Motor neuron (in vitro differentiated cells): ENCODE measurements at places on chromosomes 5 and 9. TPM values are rescaled to one million over a fixed set of nuclear protein-coding genes. Genes with fewer than 3 reads are reported as not detected.

ACER2 gene
- 1.2 and 1.4 TPM in 2 replicates for total RNA-seq

SAPCD2 gene
- 9.8 and 10.1 TPM in 2 replicates for total RNA-seq

RASA1 gene
- 35.1 and 36.6 TPM in 2 replicates for total RNA-seq

PCDHB16 gene
- 2.9 and 3.1 TPM in 2 replicates for total RNA-seq

RNF180 gene
- total RNA-seq: 4.1 and 4.5 TPM in 2 replicates

PRDM9 gene
- not detected in 2 replicates for total RNA-seq

IRGM gene
- 0.05 TPM in 1 of 2 replicates, not detected in the other for total RNA-seq

SARDH gene
- total RNA-seq: 1.0 and 1.1 TPM in 2 replicates

PTGDS gene
- 4.1 and 8.1 TPM in 2 replicates for total RNA-seq

PCDHGA2 gene
- total RNA-seq: 1.2 and 1.3 TPM in 2 replicates
